GM23338 (cell line): ENCODE measurements at places on chromosomes 4 and X.

DNA sequence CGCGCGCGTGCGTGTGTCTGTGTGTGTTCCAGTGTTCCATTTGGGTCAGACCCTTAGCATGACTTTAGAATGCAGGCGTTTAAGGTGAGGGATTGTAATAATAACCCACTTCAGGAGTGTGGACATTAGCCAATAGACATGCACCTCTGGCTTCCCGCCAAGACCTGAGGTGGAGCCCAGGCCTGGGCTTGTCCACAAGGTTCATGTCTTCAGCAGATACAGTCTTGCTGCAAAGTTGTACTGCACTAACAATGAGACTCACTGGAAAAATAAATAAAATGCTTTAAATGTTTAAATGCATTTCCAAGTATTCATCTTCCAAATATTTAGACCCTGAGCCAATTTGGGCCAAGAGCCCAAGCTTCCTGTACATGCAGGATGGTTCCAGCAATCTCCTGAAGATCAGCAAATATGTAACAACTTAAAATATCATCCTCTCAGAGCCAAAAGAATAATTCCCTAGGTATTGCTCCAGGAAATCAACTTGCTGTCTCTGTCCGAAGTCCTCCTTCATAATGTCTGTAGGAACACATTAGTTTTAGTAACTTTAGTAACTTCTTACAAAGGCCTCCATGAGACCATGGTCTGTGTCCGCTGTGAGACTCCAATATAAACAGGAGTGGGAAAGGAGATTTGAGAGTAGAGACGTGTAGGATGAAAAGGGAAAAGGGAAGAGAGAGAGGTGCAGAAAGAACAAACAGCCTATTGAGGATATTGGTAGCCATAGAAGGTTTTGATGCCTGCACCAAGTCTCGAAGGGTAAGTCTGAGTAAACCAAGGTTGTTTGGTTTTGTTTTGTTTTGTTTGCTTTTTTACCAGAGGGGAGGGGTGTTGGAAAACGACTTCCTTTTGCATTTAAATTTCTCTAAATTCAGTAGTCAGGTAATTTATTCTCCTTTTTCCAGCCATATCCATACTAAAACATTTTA is 98.5 kb upstream of the KLF3 start:
- DNase-seq = no peak
- H3K27me3 ChIP-seq = no peaks in the 10 kb centered on the region
- no peak overlapping the region for H3K27ac ChIP-seq
- H3K4me3 ChIP-seq = no peak overlapping the region

- H3K27me3 ChIP-seq = no peaks in the 10 kb centered on the region
- no peak overlapping the region for H3K4me3 ChIP-seq
- no peaks in the 10 kb centered on the region for H3K4me1 ChIP-seq
- H3K36me3 ChIP-seq = no peaks in the 10 kb centered on the region
- DNase-seq = peak; percentile 36
- H3K27ac ChIP-seq = no peak overlapping the region
Measured at GRCh38 chrX:79081895-79082512, 62.5 kb upstream of the GPR174 start.

- H3K27ac ChIP-seq = no peak overlapping the region
- H3K36me3 ChIP-seq = no peaks in the 10 kb centered on the region
- 0 out of 2 replicates have a peak, but pooled peaks cover 3% of the 10 kb centered on the region for H3K4me1 ChIP-seq
Measured at GRCh38 chr4:108988464-108989195, 225.8 kb upstream of the ETNPPL start.

DNA sequence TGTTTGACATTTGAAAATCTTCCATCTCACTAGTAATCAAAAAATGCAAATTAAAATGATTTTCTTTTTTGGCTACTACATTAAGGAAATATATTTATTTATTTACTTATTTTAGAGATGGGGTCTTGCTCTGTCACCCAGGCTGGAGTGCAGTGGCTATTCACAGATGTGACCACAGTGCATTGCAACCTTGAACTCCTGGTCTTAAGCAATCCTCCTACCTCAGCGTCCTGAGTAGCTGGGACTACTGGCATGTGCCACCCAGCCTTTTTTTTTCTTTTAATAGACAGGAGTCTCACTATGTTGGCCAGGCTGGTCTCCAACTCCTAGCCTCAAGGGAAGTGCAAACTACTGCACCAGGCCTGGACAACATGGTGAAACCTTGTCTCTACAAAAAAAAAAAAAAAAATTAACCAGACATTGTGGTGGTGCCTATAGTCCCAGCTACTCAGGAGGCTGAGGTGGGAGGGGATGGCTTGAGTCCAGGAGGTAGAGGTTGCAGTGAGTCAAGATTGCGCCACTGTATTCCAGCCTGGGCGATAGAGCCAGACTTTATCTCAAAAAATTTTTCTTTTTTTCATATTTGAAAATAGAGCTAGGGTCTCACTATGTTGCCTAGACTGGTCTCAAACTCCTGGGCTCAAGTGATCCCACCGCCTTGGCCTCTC is 4.4 kb upstream of the SMIM14 start:
- H3K4me1 ChIP-seq = peaks cover 11% of the 10 kb centered on the region
- DNase-seq = no peak
- no peak overlapping the region for H3K4me3 ChIP-seq
- no peak overlapping the region for H3K27ac ChIP-seq

- no peaks in the 10 kb centered on the region; the same call in 1 of the 2 replicates for H3K36me3 ChIP-seq
- no peaks in the 10 kb centered on the region for H3K4me1 ChIP-seq
- no peak for DNase-seq
- no peak overlapping the region for H3K27ac ChIP-seq
- no peaks in the 10 kb centered on the region for H3K27me3 ChIP-seq
Measured at GRCh38 chr4:6298852-6299251, 29.2 kb downstream of the WFS1 start.

DNA sequence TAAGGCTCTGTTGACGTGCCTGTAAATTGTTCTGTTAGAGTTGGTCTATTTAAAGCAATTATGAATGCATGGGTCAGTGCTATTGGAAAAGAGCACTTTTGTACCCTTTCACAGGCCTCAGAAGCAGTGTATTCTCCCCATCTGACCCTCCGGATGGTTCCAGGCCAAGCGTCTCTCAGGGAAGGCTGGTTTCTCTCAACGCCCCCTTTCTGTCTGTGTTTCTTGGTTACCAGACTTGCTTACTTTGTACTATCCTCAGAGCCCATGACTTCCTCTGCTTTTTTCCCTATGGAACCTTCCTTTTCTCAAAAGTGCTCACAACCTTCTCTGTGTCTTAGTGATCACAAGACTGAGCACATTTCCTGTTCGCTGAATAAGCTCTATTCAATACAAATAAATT is 559.3 kb upstream of the ZFP42 start:
- no peaks in the 10 kb centered on the region for H3K27me3 ChIP-seq
- no peak for DNase-seq
- H3K36me3 ChIP-seq = no peaks in the 10 kb centered on the region; the same call in 1 of the 2 replicates
- H3K4me1 ChIP-seq = no peaks in the 10 kb centered on the region
